ENCODE measurements at places on chromosomes 5 and 9.

GRCh38 chr9:2120926-2121689 lies 106.0 kb downstream of the SMARCA2 start:
- DNase-seq = no peak

- DNase-seq = no peak
Observed at GRCh38 chr5:54785729-54786591, 199.4 kb downstream of the ESM1 start.

DNA sequence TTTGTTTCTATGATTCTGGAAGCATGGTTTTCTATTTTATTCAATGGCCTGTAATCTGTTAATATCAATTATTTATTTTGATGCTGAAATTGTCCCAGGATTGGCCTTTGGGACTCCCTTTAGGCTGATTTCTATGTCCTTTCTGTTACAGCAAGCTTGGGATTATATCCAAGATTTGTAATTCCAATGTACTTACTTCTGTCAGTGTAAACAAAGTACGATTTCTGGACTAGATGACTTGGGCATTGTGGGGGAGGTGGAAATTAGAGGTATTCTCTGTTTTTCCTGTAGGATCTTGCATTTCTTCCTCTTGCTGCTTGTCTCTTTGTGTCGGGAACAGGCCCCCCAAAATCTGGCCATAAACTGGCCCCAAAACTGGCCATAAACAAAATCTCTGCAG lies 3.7 kb downstream of the PCDHGA12 start:
- DNase-seq = no peak

- DNase-seq = no peak
Observed at GRCh38 chr9:131951905-131952304, 127.8 kb downstream of the MED27 start.

GRCh38 chr5:64876203-64876602 lies 107.5 kb downstream of the CWC27 start:
- no peak for DNase-seq

DNA sequence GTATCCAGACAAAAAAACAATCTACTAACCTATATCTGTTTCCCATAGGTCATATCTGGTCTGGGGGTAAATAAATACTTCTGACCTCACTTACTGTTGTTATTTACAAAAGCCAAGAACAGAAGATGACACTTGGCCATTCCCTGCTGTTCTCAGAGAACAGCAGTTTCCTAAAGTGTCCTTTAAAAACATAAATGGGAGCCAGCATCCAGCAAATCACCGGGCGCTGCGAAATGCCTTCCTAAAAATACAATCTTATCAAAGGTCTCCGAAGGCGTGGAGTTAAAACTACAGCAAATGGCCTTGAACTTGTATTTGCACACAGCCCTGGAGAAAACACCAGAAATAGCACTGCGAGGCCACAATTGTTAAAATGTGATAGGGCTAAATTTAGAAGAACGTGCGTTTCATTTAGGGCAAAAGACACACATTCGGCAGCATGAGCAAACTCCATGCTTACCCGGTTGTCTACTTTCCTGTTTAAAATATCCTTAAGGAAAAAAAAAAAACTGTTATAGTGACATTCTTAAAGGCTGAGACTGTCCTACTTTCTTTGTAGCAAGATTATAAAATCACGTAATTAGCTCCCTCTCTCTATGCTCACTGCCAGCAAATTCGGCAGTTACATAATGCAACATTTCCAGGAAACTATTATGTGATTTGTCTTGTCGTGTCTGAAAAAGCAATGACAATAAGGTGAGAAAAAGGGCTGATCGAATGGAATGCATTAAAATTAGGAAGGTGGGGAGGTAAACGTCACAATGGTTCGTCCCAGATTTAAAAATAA lies 1.5 kb downstream of the NFIL3 start:
- DNase-seq = no peak

DNA sequence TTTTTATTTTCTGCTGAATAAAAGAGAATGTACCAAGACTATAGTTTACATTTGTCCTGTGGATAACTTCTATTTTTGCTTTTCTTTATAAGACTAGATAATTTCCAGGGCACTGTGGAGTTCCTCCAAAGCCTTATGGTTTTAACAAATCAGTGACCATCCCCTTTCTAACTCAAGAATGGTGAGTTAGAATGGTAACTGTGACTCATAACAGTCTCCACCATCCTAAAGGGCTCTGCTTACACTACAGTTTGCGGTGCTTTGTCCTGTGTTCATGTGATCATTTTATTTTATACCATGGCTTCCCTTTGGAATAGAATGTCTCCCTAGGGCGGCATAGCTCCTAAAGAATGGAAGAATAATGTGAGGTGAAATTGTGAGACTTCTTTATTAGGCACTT lies 30.2 kb downstream of the WDR36 start:
- DNase-seq = no peak

GRCh38 chr9:738209-738915 lies 103.1 kb upstream of the DMRT1 start:
- no peak for DNase-seq

DNA sequence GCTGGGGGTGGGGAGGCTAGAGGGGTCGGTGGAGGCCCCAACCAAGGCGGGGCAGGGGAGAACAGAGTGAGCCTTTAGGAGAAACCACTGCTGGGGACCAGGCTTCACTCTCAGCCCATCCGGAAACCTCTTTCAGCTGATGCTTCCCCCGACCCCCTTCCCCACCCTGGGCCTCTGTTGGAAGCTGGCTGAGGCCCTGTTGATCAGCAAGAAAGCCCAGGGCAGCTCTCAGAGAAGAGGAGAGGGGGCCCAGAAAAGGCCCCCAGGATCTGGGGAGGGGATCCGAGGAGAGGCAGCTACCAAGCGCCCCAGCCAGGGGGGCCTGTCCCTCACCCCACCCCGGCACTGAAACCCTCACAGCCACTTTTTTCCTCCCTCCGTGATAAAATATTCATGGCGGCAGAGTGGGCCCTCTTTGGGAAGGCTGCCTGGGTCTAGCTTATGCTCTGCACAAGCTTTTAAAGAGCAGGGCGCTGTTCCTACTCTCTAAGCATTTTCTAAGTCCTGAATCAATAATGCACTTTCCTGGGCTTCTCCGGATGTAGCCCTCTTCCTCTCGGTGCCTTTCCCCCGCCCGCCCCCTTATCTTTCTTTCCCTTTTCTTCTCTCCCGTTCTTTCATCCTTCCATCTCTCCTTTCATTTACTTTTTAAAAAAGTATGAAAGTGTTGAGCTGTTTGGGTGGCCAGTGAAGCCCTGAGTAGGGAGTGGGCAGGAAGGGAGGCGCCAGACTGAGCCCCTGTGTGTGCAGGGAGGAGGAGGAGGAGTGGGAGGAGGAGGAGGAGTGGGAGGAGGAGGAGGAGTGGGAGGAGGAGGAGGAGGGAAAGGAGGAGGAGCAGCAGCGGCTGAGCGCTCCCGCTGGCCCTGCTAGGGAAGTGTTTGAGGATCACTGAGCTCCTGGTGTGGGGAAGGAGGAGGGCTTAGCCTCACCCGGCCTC lies 23.5 kb downstream of the NTNG2 start:
- DNase-seq = no peak

DNA sequence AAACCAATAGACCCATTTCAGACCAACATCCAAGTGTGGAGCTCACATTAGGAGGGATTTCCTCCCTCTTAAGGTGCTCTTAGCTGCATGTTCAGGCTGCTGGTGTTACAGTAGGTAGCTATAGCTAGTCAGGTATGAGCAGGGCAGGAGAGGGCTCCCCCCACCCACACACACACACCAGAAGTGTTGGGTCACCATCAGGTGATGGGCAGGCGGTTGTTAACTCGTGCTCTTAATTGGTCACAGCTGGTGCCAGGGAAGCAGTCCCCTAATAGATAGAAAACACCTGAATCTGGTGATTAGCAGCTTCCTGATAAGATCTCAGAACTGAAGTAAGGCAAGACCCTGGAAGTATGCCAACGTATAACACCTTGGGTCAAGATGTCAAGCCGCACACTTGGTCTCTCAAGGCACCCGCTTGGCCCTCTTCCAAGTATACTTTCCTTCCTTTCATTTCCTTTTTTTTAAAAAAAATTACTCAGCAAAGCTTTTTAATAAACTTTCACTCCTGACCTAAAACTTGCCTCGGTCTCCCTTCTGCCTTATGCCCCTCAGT lies 532.4 kb downstream of the DNAH5 start:
- no peak for DNase-seq

GRCh38 chr5:14777187-14777586 lies 94.4 kb downstream of the ANKH start:
- DNase-seq = no peak

GRCh38 chr9:134268747-134269146 lies 57.5 kb upstream of the RXRA start:
- no peak for DNase-seq
